GM23338 (cell line): ENCODE measurements at places on chromosomes 1 and 21. TPM values are rescaled to one million over a fixed set of nuclear protein-coding genes. Genes with fewer than 3 reads are reported as not detected.

Gene KAZN
- polyA plus RNA-seq, result 9.9 and 11.2 TPM in 2 replicates

Gene S100A4
- 34.6 and 36.0 TPM in 2 replicates for polyA plus RNA-seq

Gene ZFP69
- polyA plus RNA-seq, result 2.7 and 5.1 TPM in 2 replicates

Gene LRRC52
- not detected in 2 replicates for polyA plus RNA-seq

Gene KCNJ9
- polyA plus RNA-seq, result 0.26 and 0.34 TPM in 2 replicates

Gene REN
- not detected in 2 replicates for polyA plus RNA-seq

Gene SH3BGR
- 16.6 and 18.9 TPM in 2 replicates for polyA plus RNA-seq

Gene FRRS1
- 0.09 and 0.34 TPM in 2 replicates for polyA plus RNA-seq

Gene PEF1
- 22.0 and 22.3 TPM in 2 replicates for polyA plus RNA-seq

Gene PTGER3
- polyA plus RNA-seq, result 0.28 and 0.45 TPM in 2 replicates

Gene G0S2
- polyA plus RNA-seq, result 6.0 and 8.2 TPM in 2 replicates

Gene RIMKLA
- 2.4 and 4.1 TPM in 2 replicates for polyA plus RNA-seq

Gene IFNAR2
- 14.5 and 16.8 TPM in 2 replicates for polyA plus RNA-seq

Gene C1orf167
- 2.2 TPM in 2 replicates for polyA plus RNA-seq

Gene CATSPER4
- polyA plus RNA-seq, result 0.31 and 0.35 TPM in 2 replicates

Gene MYBPH
- not detected in 2 replicates for polyA plus RNA-seq

Gene HTR1D
- 2.1 and 2.4 TPM in 2 replicates for polyA plus RNA-seq

Gene ADAMTS4
- polyA plus RNA-seq, result 1.3 and 1.7 TPM in 2 replicates

Gene SH2D5
- 4.6 and 5.0 TPM in 2 replicates for polyA plus RNA-seq

Gene ATP13A2
- 30.1 and 31.8 TPM in 2 replicates for polyA plus RNA-seq

Gene OR10K1
- not detected in 2 replicates for polyA plus RNA-seq

Gene CELA3A
- polyA plus RNA-seq, result not detected in 2 replicates

Gene SELP
- polyA plus RNA-seq, result not detected in 2 replicates

Gene SPRR2G
- not detected in 2 replicates for polyA plus RNA-seq

Gene CCDC17
- 0.57 and 0.90 TPM in 2 replicates for polyA plus RNA-seq

Gene MCOLN2
- 2.2 and 2.7 TPM in 2 replicates for polyA plus RNA-seq

Gene LMX1A
- not detected in 2 replicates for polyA plus RNA-seq

Gene NUAK2
- 7.7 and 7.8 TPM in 2 replicates for polyA plus RNA-seq

Gene GPR52
- not detected in 2 replicates for polyA plus RNA-seq

Gene MCOLN3
- 3.0 and 3.5 TPM in 2 replicates for polyA plus RNA-seq

Gene NR5A2
- polyA plus RNA-seq, result 4.4 and 4.5 TPM in 2 replicates

Gene OR2T35
- polyA plus RNA-seq, result not detected in 2 replicates

Gene NTNG1
- 7.2 and 7.8 TPM in 2 replicates for polyA plus RNA-seq

Gene HHIPL2
- not detected in 2 replicates for polyA plus RNA-seq

Gene ZNF436
- 0.23 and 0.33 TPM in 2 replicates for polyA plus RNA-seq

Gene TFF1
- not detected in 2 replicates for polyA plus RNA-seq

Gene HSPG2
- polyA plus RNA-seq, result 13.3 and 14.9 TPM in 2 replicates

Gene SPRR2D
- polyA plus RNA-seq, result not detected in 2 replicates

Gene GSTM2
- 12.1 and 16.0 TPM in 2 replicates for polyA plus RNA-seq

Gene CITED4
- 2.9 and 7.7 TPM in 2 replicates for polyA plus RNA-seq

Gene HUNK
- polyA plus RNA-seq, result 1.6 and 2.9 TPM in 2 replicates

Gene WDR64
- not detected in 2 replicates for polyA plus RNA-seq

Gene DYNLT4
- polyA plus RNA-seq, result not detected in 2 replicates

Gene NEXN
- 11.8 and 12.2 TPM in 2 replicates for polyA plus RNA-seq

Gene PLEKHG5
- 9.0 and 10.2 TPM in 2 replicates for polyA plus RNA-seq

Gene HTR6
- 0.14 and 0.26 TPM in 2 replicates for polyA plus RNA-seq

Gene DCDC2B
- 0.21 and 0.42 TPM in 2 replicates for polyA plus RNA-seq

Gene S100A14
- polyA plus RNA-seq, result 0.53 and 0.64 TPM in 2 replicates

Gene FOXE3
- 0.17 TPM in 1 of 2 replicates, not detected in the other for polyA plus RNA-seq

Gene VWA5B1
- polyA plus RNA-seq, result 0.16 TPM in 2 replicates

Gene GPR37L1
- 0.08 and 0.19 TPM in 2 replicates for polyA plus RNA-seq

Gene AZIN2
- 0.28 and 0.37 TPM in 2 replicates for polyA plus RNA-seq

Gene NUF2
- polyA plus RNA-seq, result 47.7 and 51.4 TPM in 2 replicates

Gene FCGR2B
- not detected in 2 replicates for polyA plus RNA-seq

Gene RLF
- polyA plus RNA-seq, result 4.4 and 6.6 TPM in 2 replicates

Gene EPB41
- 25.4 and 26.8 TPM in 2 replicates for polyA plus RNA-seq

Gene LDLRAD2
- 5.8 and 11.3 TPM in 2 replicates for polyA plus RNA-seq

Gene IFNGR2
- polyA plus RNA-seq, result 29.4 and 29.9 TPM in 2 replicates

Gene DMRTA2
- not detected in 2 replicates for polyA plus RNA-seq

Gene CLDN17
- not detected in 2 replicates for polyA plus RNA-seq
